Activated CD4-positive, alpha-beta T cell treated with anti-CD3 and anti-CD28 coated beads, Interleukin-10, Interleukin-2, amounts not matched to agents 100 ng/mL and 50 ng/mL, durations not matched to agents 16 hours and 8 hours (primary cell): ENCODE measurements at places on chromosomes 6 and 20.

GRCh38 chr20:34045930-34046725 lies 52.4 kb downstream of the RALY start:
- no peak for DNase-seq

GRCh38 chr6:125054331-125054730 lies 92.1 kb downstream of the RNF217 start:
- DNase-seq, result no peak

DNA sequence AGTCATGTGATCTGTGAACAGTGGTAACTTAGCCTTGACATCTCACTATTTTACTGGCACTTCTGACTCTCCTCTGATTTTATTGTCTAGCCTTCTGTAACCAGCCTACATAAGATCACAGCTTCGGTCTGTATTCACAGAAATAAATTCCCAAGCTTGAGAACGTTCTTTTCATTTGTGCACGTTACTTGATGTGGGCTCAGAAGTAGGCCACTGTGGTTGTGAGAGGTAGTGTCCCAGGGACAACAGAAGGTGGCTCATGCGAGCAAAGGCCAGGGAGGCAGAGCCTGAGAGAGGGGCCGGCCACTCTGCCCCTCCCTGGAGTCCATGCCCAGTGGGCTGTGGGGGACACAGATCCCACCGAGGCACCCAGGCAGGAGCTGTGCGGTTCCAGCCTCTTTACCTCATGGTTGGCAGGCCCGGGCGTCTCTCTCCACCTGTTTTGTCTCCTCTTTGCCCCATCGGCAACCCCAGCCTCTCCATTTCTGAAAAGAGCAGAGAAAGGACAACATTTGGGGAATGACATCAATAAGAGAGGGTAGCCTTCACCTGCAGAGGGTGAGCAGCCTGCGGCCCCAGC lies 207.5 kb upstream of the CST7 start:
- DNase-seq, result no peak

GRCh38 chr6:24270011-24270410 lies 87.8 kb downstream of the DCDC2 start:
- no peak for DNase-seq

- DNase-seq, result no peak
Observed at GRCh38 chr20:47642624-47643023, 140.9 kb downstream of the NCOA3 start.

DNA sequence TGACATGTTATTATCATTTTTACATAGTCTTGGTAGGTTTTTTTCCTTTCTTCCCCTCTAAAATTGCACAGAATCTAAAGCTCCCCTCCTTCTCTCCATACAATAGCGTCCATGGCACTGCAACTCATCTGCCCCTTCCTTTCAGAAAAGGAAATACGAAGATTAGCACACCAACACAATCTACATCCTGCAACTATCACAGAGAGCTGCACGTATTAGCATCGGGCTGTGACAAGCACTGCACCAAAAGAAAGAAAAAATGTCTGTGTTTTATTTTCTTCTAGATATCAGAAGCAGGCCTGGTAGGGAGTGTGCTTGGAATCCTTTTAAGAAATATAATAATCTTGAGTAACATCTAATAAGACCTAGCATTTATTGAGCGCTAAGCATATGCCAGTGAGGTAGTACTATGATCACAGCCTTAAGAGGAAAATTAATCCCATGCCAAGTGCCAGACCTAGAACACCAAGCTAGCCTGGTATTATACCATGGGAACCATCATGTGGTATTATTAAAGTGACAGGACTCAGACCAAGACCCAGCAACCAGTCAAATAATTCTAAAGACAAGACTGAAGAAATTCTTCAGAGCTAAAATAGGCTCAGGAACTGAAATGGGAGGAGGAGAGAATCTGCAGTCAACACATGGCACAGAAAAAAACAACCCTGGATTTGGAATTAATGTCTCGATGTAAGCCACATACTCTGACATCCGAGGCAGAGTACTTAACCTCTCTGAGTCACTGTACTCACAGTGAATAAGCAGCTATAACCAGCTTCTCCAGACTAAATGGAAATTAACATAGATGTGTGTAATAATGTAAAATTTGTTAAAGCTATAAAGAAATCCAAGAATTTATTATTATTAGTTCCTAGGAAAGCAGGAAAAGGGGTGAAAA lies 124.3 kb downstream of the IPCEF1 start:
- DNase-seq, result peak; percentile 24

- DNase-seq, result no peak
Observed at GRCh38 chr6:160428818-160429619, 80.8 kb downstream of the SLC22A3 start.

GRCh38 chr6:135624402-135625295 lies 127.1 kb upstream of the AHI1 start:
- peak; percentile 85 for DNase-seq

DNA sequence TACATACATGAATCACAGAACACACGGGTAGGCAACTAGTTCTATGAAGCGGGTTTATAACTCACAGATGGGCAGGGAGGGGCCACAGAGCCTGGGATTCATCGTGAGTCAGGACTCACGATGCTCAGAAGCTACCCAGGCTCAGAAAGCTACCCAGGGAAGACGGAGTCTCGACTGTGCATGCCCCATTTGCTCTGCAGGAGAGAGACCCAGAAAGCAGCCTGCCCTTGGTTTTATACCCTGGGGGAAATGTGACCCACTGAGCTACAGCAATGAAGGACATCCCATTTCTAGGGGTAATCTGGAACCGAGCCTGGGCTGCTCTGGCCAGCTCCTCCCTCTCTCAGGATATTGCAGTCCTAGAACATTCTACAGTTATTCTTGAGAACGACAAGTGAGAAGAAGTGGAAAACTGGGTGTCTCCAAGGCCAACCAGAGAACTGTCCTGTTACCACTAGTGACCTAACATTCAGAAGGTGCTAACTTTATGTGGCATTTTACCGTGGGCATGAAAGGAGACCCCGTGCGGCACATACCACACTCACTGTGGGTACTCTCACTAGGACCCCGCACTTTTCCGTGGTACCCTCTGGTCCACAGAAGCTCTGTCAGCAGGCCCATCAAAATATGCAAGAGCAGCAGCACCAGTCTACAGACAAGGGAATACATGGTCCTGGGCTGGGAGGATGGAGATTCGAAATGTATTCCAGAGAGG lies 201.9 kb upstream of the PMEPA1 start:
- DNase-seq, result no peak

- DNase-seq, result no peak
Observed at GRCh38 chr20:49513009-49513408, 30.5 kb upstream of the KCNB1 start.

- DNase-seq, result no peak
Observed at GRCh38 chr6:2378046-2378657, 132.7 kb upstream of the GMDS start.

DNA sequence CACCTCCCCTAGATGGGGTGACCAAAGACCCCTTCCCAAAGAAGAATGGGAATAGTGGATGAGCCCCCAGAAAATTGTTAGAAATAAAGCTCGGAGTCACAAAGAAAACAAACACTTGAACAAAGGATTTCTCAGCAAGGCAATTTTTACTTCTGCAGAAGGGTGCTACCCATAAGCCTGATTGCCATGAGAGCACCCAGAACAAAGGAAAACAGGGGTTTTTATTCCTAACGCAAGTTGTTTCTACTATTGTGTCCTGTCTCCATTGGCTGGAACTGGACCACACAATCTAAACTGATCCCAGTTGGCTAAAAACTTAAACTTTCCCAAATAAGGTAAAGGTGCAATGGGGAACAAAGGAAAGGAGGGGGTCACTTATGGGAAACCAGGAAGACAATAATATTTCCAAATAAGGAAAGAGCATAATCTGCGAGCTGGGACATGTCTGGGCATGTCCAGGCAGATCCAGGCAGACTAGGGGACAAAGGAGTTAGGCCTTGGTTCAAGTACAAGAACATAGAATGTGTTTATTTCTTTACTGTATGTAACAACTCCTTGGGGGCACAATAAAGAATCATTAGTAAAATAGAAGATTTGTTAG lies 20.0 kb downstream of the HLA-B start:
- no peak for DNase-seq

- no peak for DNase-seq
Observed at GRCh38 chr20:18133962-18134361, 3.7 kb upstream of the KAT14 start.

- DNase-seq, result no peak
Observed at GRCh38 chr20:61891916-61892649, 173.6 kb downstream of the TAF4 start.
